ENCODE measurements at places on chromosomes 4 and X.

DNA sequence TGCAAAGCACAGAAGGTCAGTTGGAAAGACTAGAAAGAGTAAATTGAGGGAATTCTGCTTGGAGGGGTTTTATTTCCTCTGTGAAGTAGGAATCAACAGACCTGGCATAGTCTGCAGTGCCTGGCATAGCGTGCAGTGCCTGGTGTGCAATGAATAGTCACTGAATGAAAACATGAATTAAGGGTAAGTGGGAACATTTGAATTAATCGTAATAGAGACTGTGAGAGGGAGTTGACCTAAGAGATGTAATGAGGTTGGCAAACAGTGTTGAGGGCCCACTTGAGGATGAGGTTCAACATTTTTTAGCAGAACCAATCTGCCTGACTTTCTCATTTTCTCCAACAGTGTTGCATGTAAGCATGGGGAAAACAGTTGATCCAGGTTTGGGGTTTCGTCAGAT is 377.2 kb upstream of the FTHL17 start:
- no peak for DNase-seq

DNA sequence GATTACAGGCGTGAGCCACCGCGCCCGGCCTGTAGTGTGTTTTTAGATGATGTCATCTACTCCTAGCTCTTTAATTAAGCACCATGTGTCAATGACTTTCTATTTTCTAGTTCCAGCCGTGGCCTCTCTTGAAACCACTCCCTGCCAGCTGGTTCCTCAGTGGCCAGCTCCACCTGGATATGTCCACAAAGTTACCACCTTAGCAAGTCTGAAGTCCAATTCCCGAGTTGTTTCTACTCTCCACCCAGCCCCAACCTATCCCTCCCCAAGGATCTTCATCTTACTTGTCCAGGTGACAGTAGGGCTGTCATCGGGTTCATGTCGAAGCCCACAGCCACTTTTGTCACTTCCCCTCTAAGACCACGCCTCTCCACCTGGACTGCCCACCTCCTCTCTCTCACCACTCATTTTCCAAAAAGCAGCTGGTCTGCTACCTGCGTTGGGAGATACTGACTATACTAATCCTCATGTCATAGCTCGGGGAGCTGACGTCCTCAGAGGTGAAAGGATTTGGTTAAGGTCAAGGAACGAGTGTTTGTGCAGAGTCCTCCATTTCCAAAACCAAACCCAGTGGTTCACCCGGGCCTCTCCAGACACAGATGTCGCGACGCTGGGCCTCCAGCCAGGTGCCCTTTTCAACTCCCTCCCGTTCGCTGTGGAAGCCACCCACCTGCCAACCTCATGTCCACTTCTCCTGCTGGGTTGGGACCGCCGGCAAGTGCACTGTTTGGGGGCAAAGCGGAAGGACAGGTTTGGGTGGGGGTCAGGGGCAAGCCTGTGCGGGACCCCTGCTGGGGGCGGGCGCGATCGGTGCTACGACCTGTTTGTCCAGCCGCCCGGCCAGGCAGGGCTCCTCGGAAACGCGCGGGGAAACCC is 704 bp downstream of the FAM3A start:
- DNase-seq: no peak

DNA sequence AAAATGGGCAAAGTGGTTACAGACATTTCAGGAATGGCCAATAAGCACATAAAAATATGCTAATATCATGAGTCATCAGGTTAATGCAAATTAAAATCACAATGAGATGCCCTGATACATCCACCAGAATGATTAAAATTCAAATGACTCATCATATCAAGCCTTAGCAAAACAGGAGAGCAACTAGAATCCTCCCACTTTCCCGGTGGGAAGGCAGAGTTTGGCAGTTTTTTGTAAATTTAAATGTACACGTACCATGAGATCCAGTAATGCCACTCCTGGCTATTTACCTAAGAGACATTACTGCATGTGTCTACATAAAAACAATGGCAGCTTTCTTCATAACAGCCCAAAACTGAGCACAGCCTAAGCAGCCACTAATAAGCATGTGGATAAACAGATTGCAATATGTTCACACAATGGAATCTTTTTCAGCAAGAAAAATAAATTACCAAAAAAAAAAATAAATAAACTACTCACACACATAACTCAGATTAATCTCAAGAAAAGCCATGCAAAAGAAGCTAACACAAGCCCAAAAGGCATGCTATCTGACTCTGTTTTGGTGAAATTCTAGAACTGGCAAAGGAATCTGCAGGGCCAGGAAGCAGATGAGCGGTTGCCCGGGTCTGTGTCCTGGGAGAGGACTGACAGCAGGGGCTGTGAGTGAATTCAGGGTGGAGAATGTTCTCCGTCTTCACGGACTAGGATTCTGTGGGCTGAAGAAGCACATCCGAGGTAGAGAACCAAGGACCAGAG is 48.8 kb downstream of the AFAP1 start:
- no peak for DNase-seq

DNA sequence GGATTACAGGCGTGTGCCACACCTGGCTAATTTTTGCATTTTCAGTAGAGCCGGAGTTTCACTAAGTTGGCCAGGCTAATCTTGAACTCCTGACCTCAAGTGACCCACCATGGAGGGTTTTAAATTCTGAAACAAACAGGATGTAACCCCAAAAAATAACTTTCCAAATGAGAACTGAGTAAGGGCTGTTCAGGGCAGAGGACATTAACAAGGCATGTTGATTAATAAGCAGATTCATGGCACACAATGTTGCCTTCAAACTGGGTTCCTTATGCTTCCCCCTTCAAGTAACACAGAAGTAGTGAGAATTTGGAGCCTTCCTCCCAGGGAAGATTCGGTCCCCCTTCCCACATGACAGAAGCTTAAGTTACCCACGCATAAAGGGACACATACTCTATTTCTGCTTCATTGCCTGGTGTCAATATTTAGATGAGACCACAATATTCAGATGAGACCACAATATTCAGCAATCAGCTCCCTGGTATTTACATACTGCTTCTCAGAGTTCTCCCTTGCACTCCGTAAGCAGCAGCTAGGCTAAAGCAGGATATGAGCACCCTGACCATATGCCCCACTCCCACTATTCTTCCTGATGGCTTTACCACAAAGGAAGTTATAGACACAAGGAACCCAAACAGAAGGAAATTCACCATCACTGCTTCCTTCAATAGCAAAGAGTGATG is 21.4 kb downstream of the GRSF1 start:
- DNase-seq: no peak

GRCh38 chr4:177384856-177385397 is 57.3 kb downstream of the AGA start:
- no peak for DNase-seq

- DNase-seq: no peak
Measured at GRCh38 chr4:17534705-17535104, 19.7 kb downstream of the CLRN2 start.

GRCh38 chr4:77176640-77177039 is 19.6 kb downstream of the CCNG2 start:
- DNase-seq: no peak

DNA sequence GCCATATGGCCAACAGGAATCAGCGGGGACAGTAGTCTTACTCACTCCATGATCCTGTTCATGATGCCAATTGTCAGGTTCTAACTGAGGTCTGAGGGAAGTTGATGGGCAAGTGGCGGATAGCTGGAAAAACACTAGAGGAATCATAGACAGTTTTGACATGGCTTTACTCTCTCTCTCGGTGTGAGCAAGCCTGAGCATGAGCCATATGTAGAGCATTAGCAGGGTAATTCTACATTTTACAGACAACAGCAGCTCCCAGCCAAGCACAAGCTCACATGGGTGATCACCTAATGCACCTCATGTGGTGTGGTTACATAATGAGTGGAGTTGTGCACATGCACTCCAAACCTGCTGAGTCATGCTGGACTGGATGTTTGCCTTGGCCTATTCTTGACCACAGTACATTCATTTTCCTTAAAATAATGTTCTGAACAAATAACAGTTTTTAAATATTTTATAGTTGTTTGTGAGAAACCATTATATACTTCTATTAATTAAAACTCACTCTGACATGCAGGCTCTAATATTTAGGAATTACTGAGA is 429.2 kb downstream of the GPAT3 start:
- DNase-seq: no peak

DNA sequence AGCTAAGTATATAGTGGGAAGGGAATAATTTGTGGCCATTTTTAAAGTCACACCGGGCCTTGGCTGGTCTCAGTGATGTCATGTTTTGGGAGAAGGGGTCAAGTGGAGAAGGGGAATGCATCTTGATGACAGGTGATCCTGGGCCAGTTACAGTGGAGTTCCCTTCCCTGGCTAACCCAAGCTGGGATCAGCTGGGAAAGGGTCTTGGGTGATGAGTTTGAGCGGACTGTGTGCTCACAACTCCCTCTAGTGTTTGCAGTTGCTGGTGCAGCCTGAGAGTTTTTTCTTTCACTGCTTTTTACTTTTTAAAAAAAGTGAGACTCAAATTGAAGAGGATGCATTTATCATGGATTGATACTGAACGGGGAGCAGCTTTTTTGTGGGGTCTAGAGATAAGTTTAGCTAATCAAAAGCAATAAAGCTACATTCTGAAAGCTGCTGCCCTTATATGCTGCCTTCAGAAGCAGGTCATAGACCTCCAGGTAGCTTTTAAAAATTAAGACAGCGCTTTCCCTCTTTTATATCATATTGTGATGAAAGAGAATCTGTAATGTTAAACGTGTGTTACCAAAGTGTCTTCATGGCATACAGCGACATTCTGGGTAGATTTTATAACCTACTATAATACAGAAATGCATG is 164.7 kb downstream of the DCLK2 start:
- DNase-seq: no peak

- DNase-seq: no peak
Measured at GRCh38 chrX:45358392-45358791, 157.7 kb upstream of the DIPK2B start.

DNA sequence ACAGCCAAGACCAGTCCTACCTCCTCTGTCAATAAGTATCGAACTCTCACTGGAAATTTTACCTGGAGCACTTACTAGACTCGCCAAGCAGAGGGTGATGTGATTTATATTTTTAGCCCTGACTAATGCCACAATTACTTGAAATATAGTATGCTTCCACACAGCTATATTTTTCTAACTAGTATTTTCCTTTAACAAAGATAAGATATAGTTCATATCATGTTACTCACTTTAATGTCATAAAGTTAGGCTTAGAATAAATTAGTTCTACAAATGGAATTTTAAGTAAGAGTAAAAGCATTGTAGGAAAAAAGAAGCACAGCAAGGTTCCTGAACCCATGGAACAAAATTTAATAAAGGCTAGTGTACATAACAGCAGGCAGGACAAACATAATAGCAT is 16.0 kb upstream of the NKX6-1 start:
- DNase-seq: no peak

DNA sequence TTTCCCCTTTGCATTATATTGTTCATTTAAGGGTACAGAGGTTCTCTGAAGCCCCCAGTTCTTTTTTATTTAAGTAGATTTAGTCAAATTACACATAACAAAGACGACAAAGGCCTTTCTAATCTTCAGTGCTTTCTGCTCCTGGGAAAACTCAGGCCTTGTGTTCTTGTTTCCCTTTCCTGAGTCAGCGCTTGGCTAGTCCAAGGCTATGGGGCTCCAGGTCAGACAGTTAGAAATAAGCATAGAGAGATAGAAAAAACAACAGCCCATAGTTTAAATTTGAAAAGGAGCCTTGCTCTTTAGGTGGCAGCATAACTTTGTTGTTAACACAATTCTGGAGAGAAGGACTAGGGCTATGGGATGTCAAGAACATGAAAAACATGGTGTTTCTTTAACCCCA is 97.3 kb downstream of the PPP1R2C start:
- DNase-seq: no peak

GRCh38 chr4:81084029-81084428 is 53.5 kb downstream of the BMP3 start:
- DNase-seq: no peak

GRCh38 chrX:95733426-95733825 is 951.2 kb upstream of the DIAPH2 start:
- no peak for DNase-seq

DNA sequence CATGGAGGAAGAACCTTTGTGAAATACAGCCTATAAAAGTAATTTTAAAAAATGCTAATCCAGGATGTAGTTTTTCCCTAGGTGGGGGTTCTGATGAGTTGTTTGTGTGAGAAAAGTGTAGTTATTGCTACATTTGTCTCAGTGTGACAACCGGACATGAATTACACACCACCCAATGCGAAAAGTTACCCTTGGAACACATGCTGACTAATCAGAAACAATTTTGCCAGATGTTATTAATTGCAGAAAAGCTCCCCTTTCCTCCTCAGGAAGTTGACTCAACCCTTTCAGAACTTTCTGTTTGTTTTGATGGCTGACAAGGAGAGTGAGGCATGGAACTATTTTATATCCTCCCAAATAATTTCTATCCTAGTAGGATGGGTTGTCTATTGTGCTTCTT is 38.1 kb upstream of the EDA2R start:
- no peak for DNase-seq

DNA sequence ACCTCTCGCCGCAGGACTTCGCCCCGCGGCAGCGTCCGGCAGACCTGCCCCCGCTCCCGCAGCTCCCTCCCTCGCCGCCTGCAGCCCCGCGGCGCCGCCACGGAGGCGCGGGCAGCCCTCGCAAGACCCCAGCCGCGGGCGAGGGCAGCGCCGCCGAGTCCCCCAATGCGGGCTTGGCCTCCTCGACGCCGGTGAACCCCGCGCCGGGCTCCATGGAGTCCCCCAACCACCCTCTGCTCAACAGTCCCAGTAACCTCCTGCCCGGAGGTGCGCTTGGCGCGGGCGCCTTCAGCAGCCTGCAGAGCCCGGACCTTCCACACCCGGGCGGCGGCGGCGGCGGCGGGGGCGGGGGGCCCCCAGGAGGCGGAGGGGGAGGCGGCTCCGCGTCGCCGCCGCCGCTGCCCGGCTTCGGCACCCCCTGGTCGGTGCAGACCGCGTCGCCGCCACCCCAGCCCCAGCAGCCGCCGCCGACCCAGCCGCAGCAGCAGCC is 1.2 kb downstream of the CPEB2 start:
- peak; percentile 45 for DNase-seq

DNA sequence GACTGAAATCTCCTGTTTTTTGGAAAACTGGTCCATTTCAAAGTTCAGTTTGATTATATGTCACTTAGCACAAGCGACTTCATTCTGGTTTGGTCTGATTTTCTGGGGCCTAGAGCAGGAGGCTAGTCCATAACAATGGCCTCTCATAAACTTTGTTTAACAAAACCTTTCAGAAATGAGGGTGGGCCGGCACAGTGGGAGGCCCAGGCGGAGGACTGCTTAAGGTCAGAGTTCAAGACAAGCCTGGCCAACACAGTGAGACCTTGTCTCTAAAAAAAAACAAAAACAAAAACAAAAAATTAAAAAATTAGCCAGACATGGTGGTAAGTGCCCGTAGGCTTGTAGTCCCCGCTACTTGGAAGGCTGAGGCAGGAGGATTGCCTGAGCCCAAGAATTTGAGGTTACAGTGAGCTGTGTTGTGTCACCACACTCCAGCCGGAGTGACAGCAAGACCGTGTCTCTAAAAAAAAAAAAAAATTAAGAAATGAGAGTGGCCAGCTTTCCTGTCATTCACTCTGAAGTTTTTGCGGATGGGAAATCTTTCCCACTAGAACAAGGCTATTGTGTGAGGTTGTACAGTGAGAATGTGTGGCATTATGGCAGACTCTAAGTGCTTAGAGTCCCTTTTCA is 1.2 kb upstream of the PLAC8 start:
- no peak for DNase-seq

GRCh38 chr4:53579826-53580225 is 11.5 kb downstream of the LNX1 start:
- no peak for DNase-seq
